ENCODE measurements at places on chromosomes 7 and 10.

GRCh38 chr10:44879531-44879899, 31.6 kb upstream of the TMEM72 start:
- DNase-seq: no peak

- DNase-seq: no peak
These were observed 33.2 kb downstream of the LAMB4 start for GRCh38 chr7:108096996-108097395.

GRCh38 chr7:41817386-41817785, 114.5 kb upstream of the INHBA start:
- DNase-seq: no peak

DNA sequence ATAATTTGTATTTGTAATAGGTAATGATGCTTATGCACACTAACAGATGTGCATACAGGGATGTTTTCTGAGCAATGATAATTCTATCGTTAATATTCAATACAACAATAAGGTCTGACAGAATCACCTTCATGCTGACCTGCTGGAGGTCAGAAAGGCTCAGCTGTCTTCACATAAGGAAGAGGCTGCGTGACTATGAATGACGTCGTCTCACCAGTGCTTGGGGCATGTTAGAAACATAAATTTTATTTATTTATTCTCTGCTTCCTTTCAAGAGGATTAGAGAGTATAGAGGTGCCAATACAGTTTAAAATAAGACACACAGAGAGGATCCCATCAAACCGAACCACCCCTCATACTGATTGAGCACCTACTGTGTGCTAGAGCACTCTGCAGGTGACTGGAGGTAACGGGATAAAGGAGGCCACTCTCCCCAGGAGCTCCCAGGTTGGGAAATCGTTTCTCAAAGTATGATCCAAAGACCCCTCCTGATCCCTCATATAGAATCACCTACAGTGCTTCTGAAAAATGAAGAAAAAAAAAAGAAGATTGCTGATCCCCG, 265.6 kb upstream of the NPVF start:
- DNase-seq: no peak

DNA sequence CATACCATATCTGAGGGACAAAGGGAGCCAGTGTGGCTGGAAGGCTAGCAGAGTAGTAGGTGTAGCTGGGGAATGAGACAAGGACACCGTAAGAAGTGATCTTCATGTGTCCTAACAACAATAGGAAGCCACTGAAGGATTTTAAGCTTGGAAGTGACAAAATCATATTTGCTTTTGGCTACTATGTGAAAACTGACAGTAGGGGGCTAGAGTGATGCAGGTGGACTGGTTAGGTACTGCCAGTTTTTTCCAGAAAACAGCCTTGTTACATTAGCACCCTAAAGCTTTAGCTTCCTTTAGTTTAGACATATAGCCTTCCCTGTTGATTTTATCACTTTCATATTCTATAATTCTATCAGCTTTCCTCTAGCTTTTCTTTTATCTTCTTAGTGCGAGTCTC, 637.1 kb downstream of the ANKRD7 start:
- DNase-seq: no peak

GRCh38 chr7:1401011-1401410, 58.3 kb downstream of the MICALL2 start:
- no peak for DNase-seq

GRCh38 chr10:49837051-49837478, 74.9 kb upstream of the OGDHL start:
- DNase-seq: no peak

GRCh38 chr10:102342958-102343357, 52.5 kb upstream of the NFKB2 start:
- DNase-seq: no peak

DNA sequence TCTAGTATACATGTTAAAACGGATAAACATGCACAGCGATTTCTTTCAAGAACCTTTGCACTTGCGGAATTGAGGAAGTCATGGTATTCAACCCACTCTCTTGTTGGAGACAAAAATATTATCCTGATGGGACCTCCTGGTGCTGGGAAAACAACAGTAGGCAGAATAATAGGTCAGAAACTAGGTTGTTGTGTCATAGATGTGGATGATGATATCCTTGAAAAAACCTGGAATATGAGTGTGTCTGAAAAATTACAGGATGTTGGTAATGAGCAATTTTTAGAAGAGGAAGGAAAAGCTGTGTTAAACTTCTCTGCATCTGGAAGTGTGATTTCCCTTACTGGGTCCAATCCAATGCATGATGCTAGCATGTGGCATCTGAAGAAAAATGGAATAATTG, 6.9 kb downstream of the THNSL1 start:
- no peak for DNase-seq

DNA sequence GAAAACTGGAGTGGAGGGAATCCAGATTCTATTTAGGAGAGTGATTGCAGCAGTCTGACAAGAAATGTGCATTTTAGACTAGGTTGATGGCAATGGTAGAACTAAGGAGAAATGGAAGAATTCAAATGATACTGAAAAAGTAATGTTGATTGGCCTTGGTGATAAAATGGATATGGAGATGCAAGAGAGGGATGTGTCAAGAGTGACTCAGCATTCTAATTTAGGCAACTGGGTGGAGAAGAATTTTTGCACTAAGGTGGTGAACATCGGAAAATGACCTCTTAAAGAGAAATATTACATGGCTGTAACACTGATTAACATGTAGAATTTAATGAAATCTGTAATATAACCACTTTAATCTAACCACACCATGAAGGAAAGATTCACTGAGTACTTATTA, 806.5 kb downstream of the PHTF2 start:
- no peak for DNase-seq

DNA sequence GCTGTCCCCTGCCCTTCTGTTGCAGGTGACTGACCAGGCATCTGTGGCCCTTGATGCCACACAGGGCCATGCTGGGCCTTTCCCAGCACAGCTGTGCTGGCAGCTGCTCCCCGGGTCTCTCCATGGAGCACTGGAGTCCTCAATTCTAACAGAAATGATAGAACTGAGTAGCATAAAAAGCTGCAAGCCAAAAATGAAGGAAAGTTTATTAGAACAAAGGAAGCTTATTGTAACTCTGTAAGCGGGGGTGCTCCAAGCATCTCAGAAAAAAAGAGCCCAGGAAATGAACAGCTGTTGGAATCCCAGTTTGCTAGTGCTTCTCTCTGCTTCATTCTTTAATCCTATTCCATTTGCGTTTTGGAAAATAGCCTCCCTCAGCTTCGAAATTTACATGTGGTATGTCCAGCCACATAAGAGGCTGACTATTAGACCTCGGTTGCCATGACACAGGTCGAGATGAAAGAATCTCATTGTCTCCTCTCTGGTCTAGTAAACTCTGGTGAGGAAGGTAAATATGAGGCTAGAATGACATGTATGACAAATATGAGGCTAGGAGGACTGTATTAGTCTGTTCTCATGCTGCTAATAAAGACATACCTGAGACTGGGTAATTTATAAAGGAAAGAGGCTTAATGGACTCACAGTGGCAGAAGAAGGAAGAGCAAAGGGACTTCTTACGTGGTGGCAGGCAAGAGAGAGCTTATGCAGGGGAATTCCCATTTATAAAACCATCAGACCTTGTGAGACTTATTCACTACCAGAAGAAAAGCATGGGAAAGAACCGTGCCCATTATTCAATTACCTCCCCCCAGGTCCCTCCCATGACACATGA, 23.7 kb downstream of the EPDR1 start:
- no peak for DNase-seq

GRCh38 chr7:81162771-81163525, 244.1 kb upstream of the SEMA3C start:
- DNase-seq: no peak

DNA sequence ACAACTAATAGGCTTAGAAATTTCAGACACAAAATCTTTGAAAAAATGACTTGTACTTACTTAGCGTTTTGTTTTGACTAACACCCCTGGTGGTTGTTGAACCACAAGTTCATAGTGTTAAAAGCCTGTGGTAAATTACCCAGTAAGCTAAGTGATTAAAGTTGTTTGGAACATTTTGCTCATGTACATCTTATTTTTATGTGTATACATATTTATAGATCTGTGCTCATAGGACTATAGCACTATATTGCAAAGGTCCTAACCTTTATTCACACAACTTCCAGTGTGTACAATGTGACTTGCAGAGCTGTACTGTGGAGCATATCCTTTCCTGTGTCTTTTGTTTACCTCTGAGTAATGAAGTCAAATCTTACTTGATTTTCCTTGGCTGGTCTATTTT, 79.6 kb downstream of the BMPR1A start:
- no peak for DNase-seq

DNA sequence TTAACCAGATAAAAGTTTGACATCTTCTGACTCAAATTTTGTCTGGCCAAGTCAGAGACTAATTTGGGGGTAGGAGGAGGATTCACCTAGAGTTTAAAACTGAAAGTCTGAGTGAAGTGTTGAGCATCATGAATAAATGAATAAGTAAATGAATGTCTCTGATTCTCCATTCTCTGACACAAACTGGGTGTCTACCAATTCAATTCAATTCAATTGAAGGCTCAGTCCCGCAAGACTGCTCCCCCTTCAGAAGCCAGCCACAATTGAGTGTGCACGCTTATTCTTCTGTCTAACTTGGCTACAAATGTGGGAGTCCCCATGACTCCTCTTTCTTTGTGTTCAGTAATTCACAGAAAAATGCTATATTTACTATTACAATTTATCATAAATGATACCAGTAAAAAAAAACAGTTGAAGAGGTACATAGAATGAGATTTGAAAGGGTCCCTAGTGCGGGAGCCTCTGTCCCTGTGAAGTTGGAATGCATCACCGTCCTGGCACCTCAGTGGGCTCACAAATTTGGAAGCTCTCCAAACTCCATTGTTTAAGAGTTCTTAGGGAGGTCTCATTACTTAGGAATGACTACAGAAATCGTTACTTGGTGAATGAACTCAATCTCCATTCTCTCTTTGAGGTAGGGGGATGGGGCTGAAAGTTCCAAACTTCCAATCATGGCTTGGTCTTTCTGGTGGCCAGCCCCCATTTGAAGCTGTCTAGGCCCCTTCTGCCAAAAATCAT, 243.7 kb upstream of the PHYHIPL start:
- no peak for DNase-seq

- no peak for DNase-seq
These were observed 106.8 kb upstream of the PDCD4 start for GRCh38 chr10:110764793-110765512.

- DNase-seq: no peak
These were observed 405.0 kb downstream of the PCDH15 start for GRCh38 chr10:54396031-54396430.

GRCh38 chr7:128219636-128220035, 21.4 kb upstream of the LEP start:
- no peak for DNase-seq

Measured in ascending aorta (tissue), 2 donors.